ENCODE measurements at places on chromosomes 6 and 20. TPM values are rescaled to one million over a fixed set of nuclear protein-coding genes. Genes with fewer than 3 reads are reported as not detected.

The GPR63 gene
- total RNA-seq: 0.95 TPM

The GRIK2 gene
- 6.6 TPM for total RNA-seq

The PRICKLE4 gene
- total RNA-seq: 1.6 TPM

The TRDN gene
- not detected for total RNA-seq

The ITCH gene
- total RNA-seq: 63.9 TPM

The LY6G6C gene
- 0.23 TPM for total RNA-seq

The MATN4 gene
- total RNA-seq: 0.15 TPM

The SSTR4 gene
- total RNA-seq: not detected
